ENCODE measurements at places on chromosomes 5 and 9.

- DNase-seq, result no peak
Observed at GRCh38 chr9:136306211-136307208, 2.6 kb upstream of the CCDC187 start.

DNA sequence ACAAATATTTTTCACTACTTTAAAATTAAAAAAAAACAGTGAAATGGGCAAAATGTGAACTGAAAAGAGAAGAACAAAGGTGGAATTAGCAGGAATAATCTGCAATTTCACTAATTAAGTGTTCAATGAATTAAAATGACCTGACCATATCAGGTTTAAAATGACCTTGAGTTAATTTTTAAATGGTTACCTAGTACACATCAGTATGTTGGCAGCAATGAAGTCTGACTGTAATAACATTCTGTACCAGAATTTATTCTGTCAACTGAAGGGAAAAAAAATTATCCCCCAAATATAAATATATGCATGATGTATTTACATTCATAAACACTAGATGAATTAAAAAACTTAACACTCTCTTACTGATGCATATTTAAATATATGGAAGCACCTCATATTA lies 165.6 kb downstream of the RFX3 start:
- no peak for DNase-seq

GRCh38 chr5:153676406-153676805 lies 185.9 kb downstream of the GRIA1 start:
- DNase-seq, result no peak

GRCh38 chr5:170917113-170917512 lies 55.3 kb downstream of the RANBP17 start:
- no peak for DNase-seq

DNA sequence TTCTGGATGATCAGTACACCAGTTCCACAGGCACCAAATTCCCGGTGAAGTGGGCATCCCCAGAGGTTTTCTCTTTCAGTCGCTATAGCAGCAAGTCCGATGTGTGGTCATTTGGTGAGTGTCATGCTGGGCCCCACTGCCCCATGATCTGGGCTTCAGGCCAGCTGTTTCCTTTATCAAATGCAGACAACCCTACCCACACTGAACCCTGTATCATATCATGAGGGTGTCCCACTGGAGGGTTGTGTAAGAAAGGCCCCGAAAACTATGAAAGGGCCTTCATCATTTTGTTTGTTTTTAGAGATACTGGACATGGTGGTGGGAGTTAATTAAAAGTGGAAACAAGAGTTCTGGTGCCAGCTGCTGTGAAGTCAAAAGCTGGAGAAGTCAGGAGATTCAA lies 20.0 kb upstream of the CYFIP2 start:
- no peak for DNase-seq

DNA sequence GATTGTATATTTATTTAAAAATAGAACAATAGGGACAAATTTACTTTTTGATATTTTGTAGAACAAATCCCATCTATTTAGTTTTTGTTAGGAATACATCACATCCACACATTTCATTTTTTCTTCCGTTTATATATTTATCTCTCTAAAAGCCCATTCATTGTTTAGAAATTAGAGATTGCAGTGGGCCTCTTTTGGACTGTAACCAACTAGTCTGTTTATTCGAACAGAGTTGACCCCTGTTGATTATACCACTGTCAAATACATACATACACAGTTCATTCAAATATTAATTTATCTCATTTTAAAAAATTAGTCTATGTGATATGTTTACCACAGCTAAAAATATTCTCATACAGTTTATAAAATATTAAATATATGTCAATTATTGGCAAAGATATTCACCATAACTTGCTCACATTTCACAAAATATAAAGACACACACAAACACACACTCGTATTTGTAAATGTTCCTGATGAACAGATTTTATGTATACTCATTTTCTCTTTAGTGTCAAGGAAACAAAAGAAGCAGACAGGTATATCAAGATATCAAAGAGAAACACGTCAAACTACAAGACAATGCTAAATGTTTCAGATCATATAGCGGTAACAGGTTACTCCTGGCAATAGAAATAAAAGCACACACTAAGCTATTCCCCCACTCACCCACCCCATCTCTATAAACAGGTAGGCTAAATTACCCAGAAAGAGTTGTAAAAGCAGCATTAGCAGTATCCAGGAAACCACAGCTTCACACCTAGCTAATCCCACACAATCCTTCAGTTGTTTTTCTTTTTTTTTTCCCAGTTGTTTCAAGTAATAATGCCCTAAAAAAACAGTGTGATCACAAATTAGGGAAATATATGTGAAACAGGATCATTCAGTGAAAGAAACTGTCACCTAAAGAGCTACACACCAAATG lies 283.9 kb downstream of the ADAMTS6 start:
- no peak for DNase-seq

GRCh38 chr5:122155546-122155945 lies 26.2 kb downstream of the ZNF474 start:
- DNase-seq, result no peak

GRCh38 chr5:52799358-52799982 lies 11.8 kb downstream of the ITGA1 start:
- peak; percentile 35 for DNase-seq

- no peak for DNase-seq
Observed at GRCh38 chr5:111229221-111229835, 5.1 kb downstream of the CAMK4 start.

DNA sequence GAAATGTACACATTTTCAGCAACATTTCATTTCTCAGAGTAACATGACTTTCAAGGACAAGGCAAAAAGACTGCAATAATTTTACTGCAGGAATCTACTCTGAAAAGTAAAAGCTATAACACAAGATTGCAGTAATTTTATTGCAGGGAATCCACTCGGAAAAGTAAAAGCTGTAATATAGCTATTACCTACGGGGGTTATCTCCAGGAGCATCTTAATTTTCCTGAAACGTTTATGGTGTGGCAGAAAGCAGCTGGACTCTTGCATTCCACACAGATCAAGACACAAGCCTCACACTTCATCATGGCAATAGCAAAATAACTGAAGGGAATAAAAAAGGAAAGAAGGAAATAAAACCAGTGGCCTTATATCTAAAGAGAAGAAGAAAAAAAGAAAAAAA lies 171.2 kb downstream of the TSSK1B start:
- no peak for DNase-seq

DNA sequence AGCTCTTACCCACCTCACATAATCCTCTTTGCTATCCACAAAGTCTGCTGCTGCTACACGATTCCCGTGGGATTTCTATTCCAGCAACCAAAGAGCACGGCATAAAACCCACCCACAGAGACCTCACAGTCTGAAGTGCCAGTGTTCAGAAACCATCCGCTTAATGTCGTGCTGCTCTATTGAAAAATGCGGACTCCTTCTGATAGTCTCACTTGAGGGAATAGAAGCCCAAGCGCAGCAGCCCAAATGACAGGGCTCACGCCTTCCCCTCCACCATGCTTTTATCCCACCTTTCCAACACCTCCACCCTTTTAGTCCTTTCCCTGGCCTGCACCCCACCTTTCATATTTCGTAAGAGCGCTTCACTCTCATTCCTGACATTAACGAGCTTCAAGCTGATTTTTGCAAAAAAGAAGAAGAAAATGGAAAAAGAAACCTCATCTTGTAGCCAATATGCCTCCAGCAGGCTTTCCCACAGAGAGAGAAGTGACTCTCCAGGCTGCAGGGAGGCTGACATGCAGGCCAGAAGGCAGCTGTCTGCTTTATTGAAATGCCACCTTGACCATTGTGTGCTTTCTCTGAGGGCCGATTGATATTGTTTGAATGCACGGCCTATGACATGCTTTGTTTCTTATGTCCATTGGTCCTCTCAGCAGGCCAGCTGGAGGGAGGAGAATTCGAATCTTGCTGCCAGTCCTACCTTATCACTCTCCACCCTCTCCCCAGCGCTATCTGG lies 70.6 kb upstream of the PCSK1 start:
- DNase-seq, result no peak

DNA sequence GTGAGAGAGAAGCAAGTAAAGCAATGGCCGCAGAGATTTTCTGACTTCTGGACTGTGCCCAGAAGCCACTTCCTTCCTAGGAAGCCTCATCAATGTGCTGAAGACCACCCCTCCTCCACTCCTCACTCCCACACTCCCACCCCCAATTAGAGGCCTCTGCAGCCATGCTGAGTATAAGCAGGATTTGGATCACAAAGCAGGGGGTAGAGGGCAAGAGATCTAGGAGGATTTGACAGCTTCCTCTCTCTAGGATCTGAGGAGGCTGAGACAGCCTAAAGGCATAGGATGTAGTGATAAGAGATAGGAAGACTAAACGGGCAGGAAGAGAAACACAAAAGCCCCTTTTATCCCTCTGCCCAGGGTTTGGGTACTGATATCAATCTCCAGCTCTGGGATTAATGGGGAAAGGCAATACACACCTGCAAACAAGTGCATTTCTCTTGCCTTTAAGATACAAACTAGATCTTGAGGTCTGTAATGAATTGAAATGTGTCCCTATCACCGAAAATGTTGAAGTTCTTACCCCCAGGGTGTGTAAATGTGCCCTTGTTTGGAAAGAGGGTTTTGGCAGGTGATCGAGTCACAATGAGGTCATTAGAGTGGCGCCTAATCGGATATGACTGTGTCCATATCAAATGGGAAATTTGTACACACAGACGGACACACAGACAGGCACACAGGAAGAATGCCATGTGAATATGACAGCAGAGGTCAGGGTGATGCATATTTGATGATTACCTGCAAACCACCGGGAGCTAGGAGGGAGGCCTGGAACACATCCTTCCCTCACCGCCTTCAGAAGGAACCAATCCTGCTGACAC lies 28.5 kb downstream of the KCNV2 start:
- DNase-seq, result no peak

DNA sequence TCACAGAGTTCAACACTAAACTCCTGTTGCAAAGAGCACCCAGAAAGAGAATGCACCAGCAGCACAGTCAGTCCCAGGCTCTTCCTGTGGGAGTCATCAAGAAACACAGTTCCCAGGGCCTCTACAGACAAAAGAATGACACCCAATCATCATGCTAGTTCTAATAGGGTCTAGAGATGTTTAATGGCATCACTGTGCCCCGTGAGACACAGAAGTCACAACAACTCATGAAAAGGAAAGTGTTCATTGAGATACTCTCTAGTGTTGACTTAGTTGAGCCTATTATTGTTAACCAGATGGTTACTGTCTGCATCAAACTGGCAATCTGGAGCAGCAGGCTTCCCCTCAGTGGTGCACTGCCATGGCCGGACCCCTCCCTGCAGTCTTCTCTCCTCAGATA lies 1.6 kb downstream of the KLHL3 start:
- no peak for DNase-seq

- no peak for DNase-seq
Observed at GRCh38 chr9:12069366-12069765, 623.8 kb upstream of the TYRP1 start.

- no peak for DNase-seq
Observed at GRCh38 chr9:113622600-113623400, 159.3 kb downstream of the RGS3 start.

GRCh38 chr9:69016191-69017096 lies 2.5 kb upstream of the PRKACG start:
- no peak for DNase-seq

DNA sequence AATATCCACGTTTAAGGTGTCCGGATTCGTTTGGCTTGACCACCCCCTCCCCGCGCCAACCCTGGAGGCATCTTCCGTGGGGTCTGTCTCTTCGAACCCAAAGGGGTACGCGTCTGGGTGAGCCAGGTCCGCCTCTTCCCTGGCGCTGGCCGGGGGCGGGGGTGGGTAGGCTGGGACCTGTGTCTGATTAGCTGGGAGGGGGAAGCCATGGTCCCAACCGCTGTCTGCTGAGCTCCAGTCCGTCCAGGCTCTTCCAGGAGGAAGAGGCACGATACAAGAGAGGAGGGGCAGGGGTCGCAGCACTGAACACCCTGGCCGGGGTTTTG lies at the start of gene LVRN:
Gene LVRN (plus strand): TSS at position 237 of the 326 bp plus-strand sequence. CDS start 143 bp downstream, outside the sequence.
- no peak for DNase-seq

DNA sequence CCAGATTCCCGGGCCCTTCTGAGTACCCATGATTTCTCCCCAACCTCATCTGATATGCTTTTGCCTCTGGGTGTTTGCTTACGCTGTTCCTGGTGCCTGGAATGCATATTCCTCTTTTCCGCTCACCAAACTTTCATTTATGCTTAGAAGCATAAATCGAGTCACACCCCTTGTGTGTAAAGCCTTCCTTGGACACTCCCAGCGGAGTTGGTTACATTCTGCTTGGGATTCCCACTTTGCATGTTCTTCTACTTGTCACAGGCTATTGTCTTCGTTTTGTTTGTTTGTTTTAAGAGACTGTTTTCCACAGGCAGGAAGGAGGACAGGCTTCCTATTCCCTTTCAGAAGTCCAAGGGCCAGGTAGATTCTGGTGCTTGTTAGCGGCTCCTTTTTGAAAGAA lies 76.5 kb downstream of the SEC61B start:
- no peak for DNase-seq

- no peak for DNase-seq
Observed at GRCh38 chr5:107618242-107618641, 52.5 kb downstream of the EFNA5 start.

- DNase-seq, result no peak
Observed at GRCh38 chr5:179281694-179282093, 63.6 kb downstream of the ADAMTS2 start.

DNA sequence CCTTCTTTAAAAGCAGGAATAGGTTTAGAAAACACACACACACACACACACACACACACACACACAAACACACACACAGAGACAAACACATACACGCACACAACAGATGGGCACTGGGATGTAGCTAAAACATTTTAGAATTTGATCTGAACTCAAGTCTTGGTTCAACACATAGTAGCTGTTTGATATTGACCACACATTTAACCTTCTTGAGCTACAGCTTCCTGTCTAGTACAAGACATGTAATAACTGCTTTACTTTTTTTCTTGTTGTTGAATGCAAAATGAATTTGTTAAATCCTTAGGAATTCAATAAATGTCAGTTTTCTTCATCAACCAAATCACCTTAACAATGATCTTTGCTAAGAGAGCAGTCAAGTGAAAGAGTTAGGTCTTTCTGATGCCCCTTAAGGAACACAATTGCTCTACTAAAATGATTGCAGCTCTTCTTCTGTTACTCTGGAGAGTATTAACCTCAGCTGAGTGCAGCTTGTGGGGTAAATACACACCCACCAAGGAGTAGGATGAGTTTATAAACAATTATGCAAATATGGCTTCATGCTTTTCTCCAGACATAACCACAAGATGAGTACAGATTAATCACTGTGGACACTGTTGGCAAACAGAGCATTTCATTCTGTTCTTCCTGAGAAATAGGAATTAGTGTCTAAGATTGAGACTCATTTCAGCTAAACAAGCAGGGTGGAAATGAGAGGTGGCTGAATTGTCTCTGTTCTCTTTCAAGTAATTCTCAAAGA lies 302.9 kb upstream of the PAPPA start:
- no peak for DNase-seq

DNA sequence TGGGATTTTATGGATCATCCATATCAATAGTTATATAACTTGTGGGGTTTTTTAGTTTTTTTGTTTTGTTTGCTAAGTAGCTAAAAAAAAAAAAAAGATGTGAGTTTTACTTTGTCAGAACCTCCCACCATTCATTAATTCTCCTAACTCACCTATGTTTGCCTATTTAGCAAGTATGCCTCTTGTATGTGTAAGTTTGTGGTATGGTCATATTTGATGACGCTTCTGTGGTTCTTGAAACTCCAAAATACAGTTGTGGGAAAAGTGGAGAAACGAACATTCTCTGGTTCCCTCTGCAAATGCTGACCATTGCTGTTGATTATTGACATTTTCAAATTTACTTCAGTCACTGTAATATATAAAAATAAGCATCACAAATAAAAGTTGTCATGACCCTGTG lies 75.7 kb downstream of the PBX3 start:
- no peak for DNase-seq

GRCh38 chr5:178384816-178385495 lies 152.4 kb upstream of the PHYKPL start:
- DNase-seq, result no peak

All from AML-193 (cell line).